ENCODE measurements at places on chromosomes 12 and 14. TPM values are rescaled to one million over a fixed set of nuclear protein-coding genes. Genes with fewer than 3 reads are reported as not detected.

GRCh38 chr14:30994681-30995620, 30.5 kb upstream of the AP4S1 start:
- DNase-seq, result no peak

Gene PTPRB
- total RNA-seq, result not detected

Gene COQ10A
- 12.8 TPM for total RNA-seq

DNA sequence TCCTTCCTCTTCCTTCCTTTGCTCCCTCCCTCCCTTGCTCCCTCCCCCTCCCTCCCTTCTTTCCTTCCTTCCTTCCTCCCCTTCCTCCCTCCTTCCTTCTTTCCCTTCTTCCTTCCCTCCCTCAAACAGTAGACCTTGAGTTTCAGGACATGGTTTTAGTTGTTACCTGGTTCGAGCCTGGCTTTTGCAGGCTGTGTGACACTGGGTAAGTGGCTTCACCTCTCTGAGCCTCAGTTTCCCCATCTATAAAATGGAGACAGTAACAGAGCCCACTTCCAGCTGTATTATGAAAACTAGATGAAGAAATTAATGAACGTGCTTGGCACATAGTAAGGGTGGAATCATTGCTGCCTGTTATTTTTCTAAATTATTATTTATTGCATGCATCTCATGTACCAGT, 171.0 kb upstream of the LHX5 start:
- no peak for DNase-seq

Gene GIT2
- 112 TPM for total RNA-seq

Gene GZMH
- 11.0 TPM for total RNA-seq

Gene WDHD1
- total RNA-seq, result 36.2 TPM

Gene CLEC4C
- not detected for total RNA-seq

GRCh38 chr14:80868260-80868659, 73.3 kb downstream of the CEP128 start:
- no peak for DNase-seq

- peak; percentile 83 for DNase-seq
Observed at GRCh38 chr12:89225401-89225800, 126.9 kb downstream of the DUSP6 start.

Gene CLEC7A
- not detected for total RNA-seq

Gene OR11G2
- total RNA-seq, result not detected

- no peak for DNase-seq
Observed at GRCh38 chr14:86521031-86521730, 991.2 kb downstream of the FLRT2 start.

- no peak for DNase-seq
Observed at GRCh38 chr12:39010406-39010805, 105.0 kb upstream of the CPNE8 start.

Gene DACT1
- total RNA-seq, result 0.81 TPM

Gene CACNA2D4
- 20.8 TPM for total RNA-seq

GRCh38 chr12:100151769-100152168, 9.1 kb upstream of the BLTP3B start:
- no peak for DNase-seq

Gene SLC2A14
- 15.8 TPM for total RNA-seq

Gene TMEM119
- 0.80 TPM for total RNA-seq

GRCh38 chr12:13444076-13444475, 247.6 kb downstream of the EMP1 start:
- DNase-seq, result no peak

- no peak for DNase-seq
Observed at GRCh38 chr12:53533471-53533870, 26.2 kb upstream of the NPFF start.

DNA sequence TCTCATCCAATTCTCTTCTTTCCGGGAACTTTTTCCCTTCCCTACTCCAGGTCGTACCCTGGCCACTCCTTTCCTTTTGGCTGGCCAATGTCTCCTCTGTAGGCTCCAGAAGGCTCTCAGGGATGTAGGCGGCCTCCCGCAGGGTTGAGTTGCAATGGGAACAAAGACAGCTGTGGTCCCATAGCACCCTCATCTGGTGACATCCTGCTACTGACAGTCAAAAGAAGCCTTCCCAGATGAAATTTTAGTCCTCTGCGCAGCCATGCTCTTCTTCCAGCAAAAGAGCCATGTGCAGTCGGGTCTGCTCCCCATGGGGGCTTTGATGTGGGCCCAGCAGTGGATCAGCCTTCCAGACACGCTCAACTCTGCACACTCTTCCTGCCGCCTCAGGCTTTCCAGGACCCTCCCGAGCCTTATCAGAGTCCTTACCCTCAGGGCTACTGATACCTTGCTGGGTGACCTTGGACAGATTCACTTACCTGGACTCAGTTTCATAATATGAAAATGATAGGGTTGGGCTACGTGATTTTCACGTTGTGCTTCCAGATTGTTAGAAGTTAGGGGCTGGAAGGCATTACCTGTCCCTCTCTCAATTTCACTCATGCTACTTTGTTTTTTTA, 5.5 kb upstream of the CELA1 start:
- peak; percentile 56 for DNase-seq

DNA sequence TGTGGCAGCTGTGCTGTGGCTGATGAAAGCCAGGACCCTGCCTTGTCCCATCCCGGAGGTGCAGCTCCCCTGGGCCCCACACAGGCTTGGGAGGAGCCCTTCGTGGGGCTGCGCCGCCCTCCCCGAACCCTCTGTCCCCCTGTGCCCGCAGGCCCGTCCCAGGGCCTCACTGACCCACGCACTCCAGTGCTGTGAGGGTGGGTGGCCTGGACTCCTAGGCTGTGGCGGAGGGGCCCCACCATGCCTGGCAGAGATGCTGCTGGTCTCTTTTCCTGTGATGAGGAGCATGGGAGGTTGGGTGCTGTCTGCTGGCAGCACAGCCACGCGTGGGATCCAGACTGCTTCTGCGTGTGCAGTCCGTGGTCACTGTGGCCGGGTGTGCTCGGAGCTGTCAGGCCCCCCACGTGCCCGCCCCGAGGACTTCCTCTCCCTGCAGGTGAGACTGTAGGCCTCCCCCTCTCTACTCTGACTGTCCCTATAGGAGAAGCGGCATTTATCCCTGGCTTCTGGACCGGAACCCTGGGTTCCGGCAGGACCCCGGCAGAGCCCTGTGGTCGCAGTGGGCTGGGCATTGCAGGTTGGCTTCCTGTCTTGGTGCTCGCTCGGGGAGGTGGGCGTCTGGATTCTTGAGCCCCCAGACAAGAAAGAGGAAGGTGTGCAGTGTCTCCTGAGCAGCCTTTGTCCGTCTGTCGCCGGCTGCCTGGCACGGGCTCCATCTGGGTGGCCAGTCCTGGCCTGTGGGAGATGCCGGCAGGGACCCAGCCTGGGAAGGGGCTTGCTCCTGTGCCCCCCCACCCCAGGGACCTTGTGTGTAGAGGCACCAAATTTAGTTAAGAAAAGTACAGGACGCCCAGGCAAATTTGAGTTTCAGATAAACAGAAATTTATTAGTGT, 2.3 kb downstream of the MTA1 start:
- DNase-seq, result no peak

GRCh38 chr12:3967556-3968160, 94.5 kb upstream of the PARP11 start:
- DNase-seq, result no peak

- DNase-seq, result peak; percentile 47
Observed at GRCh38 chr12:131607658-131608447, 103.0 kb upstream of the SFSWAP start.

Gene ENDOU
- total RNA-seq, result not detected

DNA sequence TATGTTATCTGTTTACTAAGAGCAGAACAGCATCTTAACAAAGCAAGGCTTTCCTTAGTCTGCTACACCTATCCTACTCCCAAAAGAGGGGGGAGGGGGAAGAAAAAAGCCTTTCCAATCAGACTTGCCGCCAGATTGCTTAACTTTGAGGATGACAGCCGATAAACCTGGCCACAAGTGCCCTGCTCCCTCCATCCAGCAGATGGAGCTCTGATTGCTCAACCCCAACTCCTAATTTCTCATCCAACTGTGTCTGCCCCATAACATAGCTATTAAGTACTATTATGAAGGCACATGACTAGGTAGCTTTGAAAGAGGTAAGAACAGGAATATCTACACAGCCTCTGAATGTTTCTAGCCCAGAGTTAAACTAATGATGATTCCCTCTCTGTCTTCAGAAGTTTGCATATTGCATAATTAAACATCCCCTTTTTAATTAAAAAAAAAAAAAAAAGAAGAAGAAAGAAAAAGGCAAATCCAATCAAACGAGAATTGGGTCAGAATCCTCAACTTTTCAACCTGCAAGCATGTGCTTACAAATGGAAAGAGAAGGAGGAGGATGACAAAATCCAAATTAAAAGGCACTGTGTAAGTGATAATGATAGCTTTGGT, 247.4 kb downstream of the GALC start:
- no peak for DNase-seq

Gene ADCY4
- total RNA-seq, result 5.9 TPM

- no peak for DNase-seq
Observed at GRCh38 chr14:69880044-69880487, 850 bp downstream of the SMOC1 start.

GRCh38 chr12:109521831-109522230, 44.4 kb downstream of the UBE3B start:
- no peak for DNase-seq

- DNase-seq, result no peak
Observed at GRCh38 chr14:92670643-92671366, 77.6 kb downstream of the LGMN start.

DNA sequence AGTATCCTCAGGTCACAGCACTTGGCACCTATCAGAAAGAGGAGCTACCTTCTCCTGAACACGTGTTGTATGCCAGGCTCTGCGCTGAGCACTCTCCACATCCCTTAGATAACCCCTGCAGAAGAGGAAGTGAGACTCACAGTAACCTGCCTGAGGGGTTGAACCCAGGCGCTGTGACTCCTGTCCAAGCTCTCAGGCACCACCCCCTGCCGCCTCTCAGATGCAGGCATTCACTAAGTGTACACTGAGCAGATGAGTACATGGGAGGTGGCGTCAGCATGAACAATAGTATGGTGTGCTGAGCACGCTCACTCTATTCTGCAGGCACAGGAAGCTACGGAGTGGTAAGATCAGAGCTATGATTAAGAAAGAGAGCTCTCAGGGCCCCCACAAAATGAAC, 21.0 kb upstream of the RIC8B start:
- peak; percentile 71 for DNase-seq

DNA sequence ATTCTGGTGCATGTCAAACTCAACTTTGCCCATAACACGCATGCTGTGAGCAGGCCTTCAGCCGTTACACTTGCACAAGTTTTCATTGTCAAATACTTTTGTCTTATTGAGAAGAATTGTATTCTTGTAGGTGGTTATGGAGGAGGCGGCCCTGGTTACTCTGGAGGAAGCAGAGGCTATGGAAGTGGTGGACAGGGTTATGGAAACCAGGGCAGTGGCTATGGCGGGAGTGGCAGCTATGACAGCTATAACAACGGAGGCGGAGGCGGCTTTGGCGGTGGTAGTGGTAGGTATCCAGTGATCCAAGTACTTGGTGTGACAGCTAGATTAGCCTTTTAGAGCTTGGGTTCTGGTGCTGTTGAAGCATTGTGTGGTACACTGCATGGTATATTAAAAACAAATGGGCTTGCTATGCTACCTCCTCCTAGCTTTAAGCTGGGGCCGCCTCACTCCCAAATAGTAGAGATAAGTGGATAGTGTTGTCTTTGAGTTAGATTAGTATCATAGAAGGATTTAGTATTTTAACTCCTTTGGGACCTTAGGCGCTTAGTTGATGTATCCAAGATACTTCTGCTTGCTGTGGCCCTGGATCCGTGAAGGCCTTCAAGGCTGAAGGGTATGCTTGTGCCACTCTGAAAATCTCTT, 2.5 kb downstream of the HNRNPA1 start:
- peak; percentile 39 for DNase-seq

DNA sequence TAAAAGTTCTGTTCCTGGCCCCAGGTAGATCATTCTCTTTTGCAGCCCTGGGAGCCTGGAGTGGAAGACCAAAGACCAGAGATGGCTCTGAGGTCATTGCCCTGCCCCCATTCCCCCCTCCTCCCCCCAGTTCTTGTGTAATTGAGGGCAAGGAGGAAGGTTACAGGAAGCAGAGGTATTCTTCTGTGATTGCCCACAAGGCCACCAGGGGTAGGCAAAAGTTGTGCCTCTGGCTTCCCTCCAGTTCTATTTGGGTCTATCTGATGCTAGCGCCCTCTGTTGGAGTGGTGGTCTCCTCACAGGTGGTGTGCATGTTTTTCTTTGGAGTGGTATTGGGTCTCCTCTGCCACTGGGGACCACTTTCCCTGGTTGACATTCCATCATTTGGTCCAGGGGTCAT, 41.2 kb upstream of the CRY1 start:
- peak; percentile 42 for DNase-seq

Gene LIN7A
- total RNA-seq, result not detected

Gene OTUB2
- 7.3 TPM for total RNA-seq

Gene ANO4
- not detected for total RNA-seq

GRCh38 chr12:49671031-49671765, 36.0 kb downstream of the FMNL3 start:
- DNase-seq, result peak; percentile 74

DNA sequence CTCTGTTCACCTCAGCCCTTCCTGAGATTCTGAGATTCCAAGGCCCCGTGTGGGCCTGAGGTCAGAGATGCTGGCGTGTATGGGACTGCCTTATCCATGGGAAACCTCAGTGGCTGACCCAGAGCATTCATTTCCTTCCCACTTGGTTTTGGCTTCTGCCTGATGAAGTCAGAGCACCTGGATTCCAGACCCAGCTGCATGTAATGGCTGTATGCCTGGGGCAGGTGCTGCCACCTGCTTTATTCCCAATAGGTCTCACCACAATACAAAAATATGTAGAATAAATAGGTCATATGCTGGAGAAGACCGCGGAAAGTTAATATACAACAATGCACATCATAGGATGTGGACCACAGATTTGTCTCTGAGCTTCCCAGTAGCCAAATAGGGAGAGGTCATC, 25.6 kb downstream of the FIGNL2 start:
- no peak for DNase-seq

- DNase-seq, result no peak
Observed at GRCh38 chr12:126617312-126617711, 1552.1 kb downstream of the AACS start.

GRCh38 chr12:91590966-91591638, 408.5 kb upstream of the DCN start:
- DNase-seq, result no peak

- no peak for DNase-seq
Observed at GRCh38 chr14:55519473-55520080, 60.4 kb upstream of the KTN1 start.

- no peak for DNase-seq
Observed at GRCh38 chr12:122862110-122862634, 26.9 kb downstream of the HIP1R start.

DNA sequence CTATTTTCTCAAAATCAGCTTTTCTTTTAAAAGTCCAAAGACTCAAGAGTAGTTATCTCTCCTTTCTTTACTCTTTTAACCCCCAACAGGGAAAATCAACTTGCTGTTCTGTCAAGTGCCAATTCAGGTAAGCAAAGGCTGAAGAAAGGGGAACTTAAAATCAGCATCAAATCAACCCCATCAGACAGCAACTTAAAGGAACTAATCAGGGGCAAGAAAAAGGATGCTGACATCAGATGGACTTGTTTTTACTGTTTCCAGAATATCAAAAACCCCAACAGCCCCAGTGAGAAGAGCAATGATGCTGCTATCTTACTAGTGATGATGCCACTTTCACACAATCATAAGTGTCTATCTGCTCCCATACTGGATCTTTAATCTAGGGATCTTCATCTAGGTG, 3.4 kb downstream of the BAZ2A start:
- DNase-seq, result no peak

Gene KLHL33
- total RNA-seq, result 0.05 TPM

All from activated CD4-positive, alpha-beta memory T cell treated with anti-CD3 and anti-CD28 coated beads, Interleukin-2, amount 10 ng/mL, durations not matched to agents 7 days and 5 days (primary cell).